Activated naive CD4-positive, alpha-beta T cell treated with anti-CD3 and anti-CD28 coated beads, Interleukin-2, amount 10 ng/mL, durations not matched to agents 7 days and 5 days (primary cell): ENCODE measurements at places on chromosomes 13 and 19.

- DNase-seq: no peak
Observed at GRCh38 chr13:110492679-110493593, 68.6 kb downstream of the RAB20 start.

- peak; percentile 19 for DNase-seq
Observed at GRCh38 chr13:57633950-57634838, 2.6 kb downstream of the PCDH17 start.

DNA sequence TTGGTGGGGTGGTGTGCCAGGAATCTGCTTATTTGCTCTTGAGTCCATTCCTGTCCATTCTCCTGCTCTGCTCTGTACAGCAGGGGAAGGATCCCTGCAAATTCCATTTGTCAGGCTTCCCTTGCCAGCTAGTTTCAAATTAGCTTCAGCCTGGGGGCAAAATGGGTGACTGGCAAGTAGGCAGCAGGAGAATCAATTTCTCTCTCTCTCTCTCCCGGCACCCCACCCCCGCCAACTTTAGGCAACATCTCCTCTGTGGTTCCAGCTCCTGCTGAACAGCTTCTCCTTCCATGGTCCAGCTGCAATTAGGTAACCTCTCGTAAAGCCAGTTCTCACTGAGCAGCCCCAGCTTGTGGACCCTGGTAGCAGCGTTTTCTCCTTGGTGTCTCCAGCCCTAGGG is 6.7 kb upstream of the MYCBP2 start:
- no peak for DNase-seq

GRCh38 chr13:95180513-95181245 is 120.6 kb downstream of the ABCC4 start:
- DNase-seq: no peak

DNA sequence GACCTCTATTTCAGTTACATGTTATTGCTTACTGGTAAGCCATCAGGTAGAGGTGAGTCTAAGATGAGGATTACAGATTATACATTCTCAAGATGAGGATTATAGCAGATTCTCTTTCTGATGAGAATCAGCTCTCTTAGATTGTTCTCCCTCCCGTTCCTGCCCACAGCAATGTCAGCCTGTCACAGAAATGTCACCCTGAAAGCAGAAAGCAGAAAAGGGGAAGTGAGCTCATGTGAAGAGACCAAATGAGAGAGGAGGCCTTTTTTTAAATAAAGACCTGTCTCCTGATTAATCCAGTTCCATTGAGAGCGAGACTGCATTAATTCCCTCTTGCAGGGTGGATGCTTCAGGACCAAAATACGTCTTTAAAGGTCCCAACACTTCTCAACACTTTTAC is 445.6 kb downstream of the KCTD12 start:
- no peak for DNase-seq

GRCh38 chr13:50080203-50080910 is 65.1 kb downstream of the KCNRG start:
- peak; percentile 52 for DNase-seq

- peak; percentile 73 for DNase-seq
Observed at GRCh38 chr19:13100031-13100588, 2.5 kb downstream of the LYL1 start.

GRCh38 chr13:79779761-79780160 is 298.8 kb downstream of the NDFIP2 start:
- no peak for DNase-seq

GRCh38 chr19:32719611-32720059 is at the start of gene TDRD12:
Gene TDRD12, plus strand, starts transcription at chr19:32719767. Its CDS starts 306 bp downstream, at chr19:32720073.
- DNase-seq: no peak

- DNase-seq: no peak
Observed at GRCh38 chr13:26476782-26477142, 80.7 kb upstream of the WASF3 start.

GRCh38 chr19:14556662-14557188 is 15.1 kb downstream of the NDUFB7 start:
- DNase-seq: peak; percentile 76

GRCh38 chr13:24124789-24125476 is 35.6 kb upstream of the SPATA13 start:
- no peak for DNase-seq

DNA sequence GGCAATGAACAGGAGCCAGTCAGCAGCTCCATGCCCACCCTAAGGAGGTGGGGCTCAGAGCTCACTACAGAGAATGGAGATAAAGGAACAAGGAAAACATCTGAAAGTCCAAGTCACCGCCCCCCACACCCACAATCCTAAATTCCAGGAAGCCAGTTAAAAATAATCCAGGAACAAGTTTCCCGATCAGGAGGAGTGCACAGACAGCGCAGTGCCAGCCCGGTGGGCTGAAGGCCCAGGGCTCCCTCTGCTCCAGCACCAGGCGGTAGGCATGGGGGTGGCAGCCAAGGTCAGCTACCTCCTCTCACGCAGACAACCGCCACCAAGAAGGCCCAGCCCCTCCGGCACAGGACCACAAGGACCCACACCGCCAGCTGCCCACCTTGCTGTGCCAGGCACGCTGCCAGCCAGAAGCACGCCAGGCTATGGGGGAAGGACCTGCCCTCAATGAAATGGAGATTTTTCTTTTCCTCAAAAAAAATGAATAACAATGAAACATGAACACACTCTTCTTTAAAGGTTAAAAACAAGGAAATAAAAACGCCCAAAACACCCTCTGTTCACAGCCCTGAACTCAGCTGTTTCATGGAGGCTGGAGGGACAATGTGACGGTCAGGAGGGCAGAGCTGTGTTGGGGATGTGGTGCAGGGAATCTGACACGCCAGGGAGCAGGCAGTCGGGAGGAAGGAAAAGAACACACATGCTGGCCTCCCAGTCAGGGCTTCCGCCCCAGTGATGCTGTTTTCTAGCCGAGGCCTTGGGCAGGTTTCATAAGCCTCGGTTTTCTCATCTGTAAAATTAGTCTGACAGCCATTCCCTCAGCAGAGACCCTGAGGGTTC is 11.0 kb downstream of the STK24 start:
- DNase-seq: peak; percentile 28

- no peak for DNase-seq
Observed at GRCh38 chr13:113053376-113053775, 52.2 kb upstream of the F7 start.

DNA sequence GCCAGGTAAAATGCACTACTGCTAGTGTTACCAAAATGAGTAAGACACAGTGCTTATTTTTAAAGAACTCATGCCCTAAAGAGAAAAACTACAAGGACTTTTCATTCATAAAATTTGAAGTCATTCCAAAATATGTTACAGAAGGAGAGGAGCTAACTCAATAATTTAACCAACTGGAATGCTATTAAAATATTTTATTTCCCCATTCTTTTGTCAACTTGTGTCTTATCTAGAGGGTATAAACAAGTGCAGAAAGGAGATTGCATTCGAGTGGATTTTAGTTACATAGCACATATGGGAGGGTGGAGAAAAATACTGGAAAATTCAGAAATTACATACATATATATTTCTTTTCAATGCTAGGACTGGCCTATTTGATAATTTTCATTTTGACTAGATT is 131.0 kb upstream of the IRS2 start:
- DNase-seq: no peak

DNA sequence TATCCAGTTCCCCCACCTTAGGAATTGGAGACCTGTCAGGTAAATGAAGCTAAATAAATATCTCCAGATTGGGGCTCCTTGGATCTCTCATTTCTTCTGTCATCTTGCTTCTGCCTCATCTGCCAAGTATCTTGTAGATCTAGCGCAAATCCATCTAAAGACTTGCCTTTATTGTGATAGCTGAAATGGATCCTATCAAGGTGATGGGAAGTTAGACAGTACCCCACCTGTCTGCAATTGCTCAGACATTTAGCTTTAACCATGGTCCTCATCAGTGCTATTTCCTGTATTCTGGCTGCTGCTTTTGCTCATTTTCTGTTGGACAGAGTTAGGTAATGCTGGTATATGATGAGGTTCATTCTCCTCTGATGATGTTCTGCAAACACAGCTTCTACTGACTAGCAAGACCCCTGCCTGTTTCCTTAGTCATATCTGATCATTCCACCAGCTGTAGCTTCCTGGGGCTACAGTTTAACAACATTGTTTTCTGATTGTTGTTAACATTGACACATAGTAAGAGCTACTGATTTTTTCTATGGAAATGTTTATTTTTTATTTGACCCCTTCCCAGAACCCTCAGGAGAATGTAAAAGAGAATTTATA is 340.0 kb downstream of the DCT start:
- DNase-seq: no peak

GRCh38 chr13:113129921-113130750 is 7.5 kb downstream of the F10 start:
- peak; percentile 43 for DNase-seq

DNA sequence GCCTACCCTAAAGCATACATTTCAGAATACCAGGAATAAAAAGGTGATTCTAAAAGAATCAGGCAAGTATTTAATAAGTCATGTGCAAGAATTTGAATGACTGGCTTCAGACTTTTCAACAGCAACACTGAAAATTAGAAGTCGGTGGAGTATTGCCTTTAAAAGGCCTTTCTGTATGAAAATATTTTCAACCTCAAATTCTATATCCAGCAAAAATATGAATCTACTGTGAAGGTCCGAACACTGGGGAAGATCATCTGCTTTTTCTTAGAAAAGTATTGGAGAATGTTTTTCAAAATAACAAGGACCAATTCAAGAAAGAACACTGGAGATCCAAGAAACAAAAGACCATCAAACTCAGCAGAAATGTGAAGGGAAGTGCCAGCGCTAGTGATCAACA is 459.5 kb upstream of the KLF12 start:
- DNase-seq: no peak

DNA sequence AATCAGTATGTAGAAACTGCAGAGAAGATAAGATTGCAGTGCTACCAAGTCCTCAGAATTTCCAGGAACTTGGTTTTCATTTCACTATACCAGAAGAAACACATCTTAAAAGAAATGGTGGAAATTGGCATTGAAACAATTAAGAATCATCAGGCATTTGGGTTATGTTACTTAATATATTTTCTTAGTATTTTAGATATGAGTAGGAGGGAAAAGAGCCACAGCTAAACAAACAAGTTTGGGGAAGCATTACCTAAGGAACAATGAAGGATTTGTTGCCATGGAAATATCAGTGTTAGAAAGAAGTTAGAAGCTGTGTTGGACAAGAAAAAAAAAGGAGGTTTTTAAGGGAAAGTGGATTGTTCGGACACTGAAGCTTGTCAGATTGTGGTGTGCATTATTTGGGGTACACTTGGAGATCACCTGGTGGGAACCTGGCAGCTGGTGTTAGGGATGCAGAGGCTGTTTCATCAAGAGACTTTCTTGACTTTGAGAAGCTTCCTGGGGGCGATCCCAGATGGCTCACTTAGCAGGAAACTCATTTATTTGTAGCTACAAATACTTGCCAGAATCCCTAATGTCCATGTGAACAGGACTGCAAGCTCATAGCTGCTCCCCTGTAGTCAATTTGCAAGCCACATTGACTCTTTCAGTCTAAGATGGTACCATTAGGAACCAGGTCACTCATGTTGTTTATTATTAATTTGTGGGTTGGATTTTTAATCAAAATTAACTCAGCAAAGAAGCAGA is 246.7 kb downstream of the RFC3 start:
- no peak for DNase-seq

GRCh38 chr13:46235286-46235685 is 23.6 kb downstream of the LRRC63 start:
- DNase-seq: no peak
